Posterior vena cava (tissue), 2 donors: ENCODE measurements at places on chromosomes 6 and 20. TPM values are rescaled to one million over a fixed set of nuclear protein-coding genes. Genes with fewer than 3 reads are reported as not detected.
A peak's percentile ranks its signal among the peaks of the same experiment; 100 is the strongest.

AIF1 gene
- 18.1 TPM for total RNA-seq

ARMC12 gene
- 0.57 TPM for total RNA-seq

ZBP1 gene
- 0.24 TPM for total RNA-seq

DNA sequence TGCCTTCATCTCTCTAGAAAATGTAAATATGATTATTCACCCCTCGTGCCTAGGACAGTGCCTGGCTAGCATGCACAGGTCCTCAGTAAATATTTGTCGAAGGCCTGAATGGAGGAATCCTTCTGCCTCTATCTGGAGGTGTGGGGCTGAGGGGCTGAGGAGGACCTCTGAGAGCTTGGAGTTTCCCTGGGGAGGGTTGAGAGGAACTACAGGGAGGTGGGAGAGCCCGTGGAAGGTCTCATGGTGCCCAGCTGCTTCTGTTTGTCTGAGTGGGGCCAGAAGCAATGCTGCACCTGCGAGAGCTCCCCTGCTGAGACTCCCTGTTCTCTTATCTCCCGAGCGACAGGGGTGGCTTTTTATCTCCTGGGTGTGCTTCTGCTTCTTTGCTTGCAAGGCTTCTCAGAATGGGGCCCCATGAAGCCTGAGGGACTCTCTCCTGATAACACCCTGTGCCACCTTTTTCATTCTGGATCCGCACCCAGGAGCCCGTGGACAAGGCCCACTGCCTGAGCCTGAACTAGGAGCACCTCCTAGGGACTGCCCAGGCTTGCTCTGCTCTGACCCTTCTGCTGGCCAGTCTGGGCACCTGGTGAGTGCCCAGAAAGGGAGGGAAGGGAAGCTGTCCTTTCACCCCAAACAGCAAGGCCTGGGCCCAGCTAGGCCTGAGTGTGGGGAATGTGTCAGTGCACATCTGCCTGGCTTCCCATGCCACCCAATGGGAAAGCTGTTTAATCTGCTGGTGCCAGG, 2.4 kb downstream of the SLC29A1 start:
- DNase-seq = peak; percentile 62

GRCh38 chr20:7770578-7770977, 169.7 kb downstream of the HAO1 start:
- no peak for DNase-seq

DNA sequence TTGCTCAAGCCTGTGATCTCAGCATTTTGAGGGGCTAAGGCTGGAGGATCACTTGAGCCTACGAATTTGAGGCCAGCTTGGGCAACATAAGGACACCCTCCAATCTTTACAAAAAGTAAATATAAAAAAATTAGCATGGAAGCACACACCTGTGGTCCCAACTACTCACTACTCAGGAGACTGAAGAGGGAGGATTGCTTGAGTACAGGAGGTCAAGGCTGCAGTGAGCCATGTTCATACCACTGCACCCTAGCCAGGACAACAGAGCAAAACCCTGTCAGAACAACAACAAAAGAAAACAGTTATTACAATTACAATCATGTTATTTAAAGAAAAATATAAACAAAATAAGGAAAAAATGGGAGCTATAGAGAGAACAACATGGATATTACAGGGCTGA, 82.5 kb upstream of the TNFAIP3 start:
- no peak for DNase-seq

- DNase-seq = peak; percentile 93
Measured at GRCh38 chr6:11241793-11242201, 9.3 kb upstream of the NEDD9 start.

GRCh38 chr6:119328254-119328653, 21.3 kb downstream of the MAN1A1 start:
- no peak for DNase-seq

GRCh38 chr6:157436219-157436943, 55.4 kb downstream of the ZDHHC14 start:
- DNase-seq = no peak

- DNase-seq = no peak
Measured at GRCh38 chr6:45044086-45044485, 284.0 kb upstream of the RUNX2 start.

- DNase-seq = no peak
Measured at GRCh38 chr6:134539865-134540323, 222.0 kb upstream of the SGK1 start.

DNA sequence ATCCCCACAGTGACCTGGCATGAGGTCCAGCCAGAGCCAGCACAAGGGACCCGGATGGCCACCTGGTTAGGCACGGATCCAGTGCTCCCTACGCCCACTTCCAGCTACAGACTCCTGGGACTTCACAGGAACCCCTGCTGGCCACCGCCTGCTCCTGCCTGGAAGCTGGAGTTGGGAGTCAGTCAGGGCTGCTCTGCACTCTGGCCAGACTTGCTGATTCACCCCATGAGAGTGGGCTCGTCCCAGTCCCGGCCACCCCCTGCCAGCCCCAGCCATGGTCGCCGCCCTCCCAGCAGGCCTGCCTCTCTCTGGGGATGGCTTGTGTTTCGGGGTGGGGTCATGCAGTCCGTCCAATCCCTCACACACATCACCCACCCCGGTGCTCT, 125.8 kb downstream of the DLL1 start:
- peak; percentile 78 for DNase-seq

DNA sequence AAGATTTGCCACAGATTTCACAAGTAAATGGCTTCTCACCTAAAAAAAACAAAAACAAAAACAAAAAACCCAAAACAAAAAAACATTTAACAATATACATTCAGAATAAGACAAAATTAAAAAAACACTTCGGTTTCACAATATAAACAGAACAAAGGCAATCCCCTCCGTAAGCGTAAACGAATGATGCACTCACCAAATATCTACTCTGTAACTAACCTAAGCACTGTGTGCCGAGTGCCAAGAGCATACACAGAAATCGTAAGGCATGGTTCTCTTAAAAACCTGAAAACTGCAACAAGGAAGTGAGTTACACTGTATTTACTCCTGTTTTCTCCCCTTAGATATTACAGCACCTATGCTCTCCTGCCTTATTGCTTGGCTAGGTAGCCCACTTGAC, 12.1 kb upstream of the MICAL1 start:
- DNase-seq = no peak

ZFP64 gene
- 8.1 TPM for total RNA-seq

DNA sequence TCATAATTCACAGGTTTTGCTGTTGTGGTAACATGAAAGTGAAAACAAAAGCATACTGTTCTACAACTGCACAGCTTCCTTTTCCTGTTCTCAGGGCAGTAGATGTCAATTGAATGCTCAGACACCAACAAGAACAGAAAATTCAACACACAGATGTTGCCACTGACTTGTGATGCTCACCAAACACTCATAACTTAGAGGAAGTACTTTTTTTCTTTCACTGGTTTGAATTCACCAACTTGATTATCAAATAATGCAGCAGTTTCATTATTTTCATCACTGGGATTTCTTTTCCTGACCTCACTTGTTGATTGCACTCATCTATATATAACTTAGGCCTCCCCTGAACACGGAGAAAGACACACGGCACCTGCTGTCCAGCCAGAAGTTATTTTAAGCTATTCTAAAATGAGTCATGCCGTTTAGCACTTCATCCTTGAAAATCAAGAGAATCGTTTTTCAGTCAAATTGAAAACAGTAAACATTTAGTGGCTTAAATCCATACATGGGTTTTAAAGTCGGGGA, 949 bp downstream of the TXLNB start:
- DNase-seq = no peak

GPX5 gene
- total RNA-seq = not detected

DNA sequence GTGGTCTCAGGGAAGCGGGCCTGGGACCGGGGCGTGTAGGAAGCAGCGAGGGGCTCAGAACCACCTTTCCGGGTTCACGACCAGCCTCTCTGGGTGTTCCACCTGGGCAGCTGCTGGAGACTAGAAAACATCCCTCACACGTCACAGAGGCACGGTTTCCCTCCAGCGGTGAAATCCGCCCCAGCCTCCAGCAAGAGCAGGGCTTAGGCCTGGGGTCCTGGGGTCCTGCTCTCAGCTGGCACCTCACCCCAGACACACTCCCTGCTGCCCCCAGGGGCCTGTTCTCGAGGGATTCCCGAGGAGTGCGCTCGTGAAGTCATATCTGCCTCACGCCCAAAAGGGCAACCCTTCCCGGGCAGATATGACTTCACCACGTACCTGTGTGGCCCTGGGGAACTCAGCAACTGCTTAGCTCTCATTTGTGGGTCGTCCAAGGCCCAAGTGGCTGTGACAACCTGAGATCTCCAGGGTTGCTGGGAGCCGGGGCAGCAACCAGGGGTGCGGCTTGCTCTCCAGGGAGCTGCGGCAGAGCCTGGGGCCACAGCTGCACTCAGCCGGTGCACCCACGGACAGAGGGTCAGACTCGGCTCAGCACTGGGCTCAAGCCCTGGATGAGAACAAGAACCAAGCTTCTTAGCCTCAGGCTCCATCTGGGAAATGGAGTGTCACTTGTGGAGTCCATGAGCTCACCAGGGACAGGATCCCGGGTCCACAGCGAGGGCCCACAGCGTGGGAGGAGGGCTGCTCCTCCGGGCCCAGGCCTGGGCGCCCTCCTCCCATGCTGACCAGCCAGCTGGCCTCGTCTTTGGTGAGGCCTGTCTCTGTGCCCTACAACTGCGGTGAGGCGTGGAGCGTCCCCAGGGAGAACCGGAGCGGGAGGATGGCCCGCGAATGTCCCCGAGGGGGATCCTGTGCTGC, 661 bp downstream of the FNDC11 start:
- DNase-seq = no peak
